ENCODE measurements at places on chromosomes 16 and 17.

- no peak for DNase-seq
Measured at GRCh38 chr17:42618442-42619150, 9.1 kb downstream of the TUBG1 start.

- no peak for DNase-seq
Measured at GRCh38 chr16:57795431-57795878, 6.8 kb downstream of the KIFC3 start.

- DNase-seq, result no peak
Measured at GRCh38 chr17:77120868-77121267, 19.9 kb upstream of the SEC14L1 start.

DNA sequence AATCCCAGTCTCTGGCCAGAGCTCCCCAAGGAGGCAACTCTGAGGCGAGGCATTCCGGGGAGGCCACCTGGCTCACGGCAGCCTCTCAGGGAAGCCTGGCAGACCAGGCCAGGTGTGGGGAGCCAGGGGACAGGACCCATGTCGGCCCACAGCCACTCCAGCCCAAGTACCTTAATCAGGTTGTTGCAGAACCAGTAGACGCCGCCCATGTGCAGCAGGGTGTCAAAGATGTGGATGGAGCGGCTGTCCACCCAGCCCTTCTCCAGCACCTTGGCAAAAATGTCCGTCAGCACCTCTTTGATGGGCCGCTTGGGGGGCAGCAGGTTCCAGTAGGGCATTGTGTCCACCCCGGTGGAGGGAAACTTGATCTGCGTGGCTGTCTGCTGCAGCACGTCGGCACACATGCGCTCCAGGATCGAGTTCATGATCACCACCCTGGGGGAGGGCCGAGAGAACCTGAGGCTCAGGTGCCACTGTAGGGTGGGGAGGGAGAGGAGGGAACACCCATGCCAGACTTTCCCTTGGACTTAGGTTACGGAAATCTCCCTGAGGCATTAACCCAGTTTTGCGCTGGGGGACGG, 7.8 kb downstream of the CSF3 start:
- no peak for DNase-seq

DNA sequence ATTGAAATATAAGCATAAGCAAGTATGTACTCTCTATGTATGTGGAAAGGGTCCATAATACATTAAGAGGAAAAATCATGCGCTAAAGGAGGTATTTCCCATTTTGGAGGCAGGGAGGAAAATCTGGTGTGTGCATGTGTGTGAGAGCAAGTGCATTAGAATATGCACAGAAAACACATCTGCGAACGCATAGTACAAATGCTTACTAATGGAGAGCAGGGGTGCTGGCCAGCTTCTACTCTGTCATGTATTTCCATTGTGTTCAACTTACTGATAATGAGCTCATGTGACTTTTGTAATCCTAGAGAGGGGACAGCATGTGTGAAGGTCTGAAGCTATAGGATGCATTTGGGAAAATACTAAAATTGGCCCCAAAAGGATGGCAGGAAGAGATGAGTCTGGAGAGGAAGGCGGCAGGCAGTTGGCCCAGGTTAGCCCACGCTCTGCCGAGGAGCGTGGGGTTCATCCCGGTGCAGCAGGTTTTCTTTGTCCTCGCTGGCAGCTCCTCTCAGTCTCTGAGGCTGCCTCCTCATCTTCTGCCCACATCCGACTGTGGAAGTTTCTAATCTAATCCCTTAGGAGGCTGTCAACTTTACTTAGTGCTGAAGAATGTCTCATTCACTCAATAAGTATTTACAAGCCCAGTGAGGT, 17.8 kb upstream of the KSR1 start:
- DNase-seq, result no peak

DNA sequence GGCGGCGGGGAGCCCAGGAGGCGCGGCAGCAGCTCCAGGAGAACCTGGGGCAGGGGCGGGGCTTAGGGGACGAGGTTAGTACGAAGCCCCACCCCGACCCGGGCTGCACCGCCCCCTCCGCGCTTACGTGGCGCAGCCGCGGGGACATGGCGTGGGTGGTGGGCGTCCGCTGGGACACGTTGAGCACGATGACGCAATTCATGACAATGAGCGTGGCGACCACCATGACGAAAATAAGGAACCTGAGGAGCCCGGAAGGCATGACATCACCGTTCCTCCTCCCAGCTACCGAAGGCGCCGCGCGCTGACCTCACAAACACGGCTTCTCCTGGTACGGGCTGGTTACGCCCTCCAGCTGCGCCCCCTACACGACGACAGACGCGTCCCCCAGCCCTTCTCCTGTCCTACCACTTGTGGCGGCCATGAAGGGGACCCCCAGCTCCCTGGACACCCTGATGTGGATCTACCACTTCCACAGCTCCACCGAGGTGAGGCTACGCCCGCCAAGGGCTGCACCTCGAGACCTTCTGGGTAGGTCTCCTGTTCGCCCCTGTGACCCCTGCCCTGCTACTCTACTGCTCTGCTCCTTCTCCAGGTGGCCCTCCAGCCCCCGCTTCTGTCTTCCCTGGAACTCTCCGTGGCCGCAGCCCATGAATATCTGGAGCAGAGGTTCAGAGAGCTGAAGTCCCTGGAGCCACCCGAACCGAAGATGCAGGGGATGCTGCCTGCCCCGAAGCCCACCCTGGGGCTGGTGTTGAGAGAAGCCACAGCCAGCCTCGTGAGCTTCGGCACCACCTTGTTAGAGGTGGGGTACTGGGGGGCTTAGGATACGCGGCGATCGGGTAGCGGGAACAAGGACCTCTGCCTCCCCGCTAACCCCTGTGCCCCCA, at the start of gene C17orf107:
Gene C17orf107, plus strand, starts transcription at position 196 of the 890 bp plus-strand sequence. Its CDS starts 227 bp downstream, at position 423.
- DNase-seq, result no peak

- DNase-seq, result no peak
Measured at GRCh38 chr17:80937462-80938381, 53.9 kb upstream of the CHMP6 start.

DNA sequence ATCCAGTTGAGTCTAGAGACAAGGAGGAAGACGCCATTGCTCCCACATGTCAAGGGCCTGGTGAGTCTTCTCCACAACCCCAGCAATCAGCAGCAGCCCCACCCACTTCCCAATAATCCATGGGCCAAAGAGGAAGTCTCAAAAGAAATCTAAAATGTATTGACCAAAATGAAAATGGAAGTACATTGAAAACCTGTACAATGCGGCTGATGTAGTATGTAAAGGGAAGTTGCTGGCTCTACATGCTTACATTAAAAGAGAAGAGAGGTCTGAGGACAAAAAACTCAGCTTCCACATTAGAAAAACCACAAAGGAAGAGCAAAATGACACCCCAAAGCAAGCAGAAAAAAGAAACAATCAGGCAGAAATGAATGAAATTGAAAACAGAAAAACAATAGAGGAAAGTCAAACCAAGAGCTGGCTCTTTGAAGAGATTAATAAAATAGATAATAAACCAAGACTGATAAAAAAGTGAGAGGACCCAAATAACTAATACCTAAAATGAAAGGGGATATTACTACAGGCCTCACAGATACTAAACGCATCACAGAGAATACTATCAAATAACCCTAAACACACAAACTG, 100.6 kb upstream of the METRNL start:
- no peak for DNase-seq

DNA sequence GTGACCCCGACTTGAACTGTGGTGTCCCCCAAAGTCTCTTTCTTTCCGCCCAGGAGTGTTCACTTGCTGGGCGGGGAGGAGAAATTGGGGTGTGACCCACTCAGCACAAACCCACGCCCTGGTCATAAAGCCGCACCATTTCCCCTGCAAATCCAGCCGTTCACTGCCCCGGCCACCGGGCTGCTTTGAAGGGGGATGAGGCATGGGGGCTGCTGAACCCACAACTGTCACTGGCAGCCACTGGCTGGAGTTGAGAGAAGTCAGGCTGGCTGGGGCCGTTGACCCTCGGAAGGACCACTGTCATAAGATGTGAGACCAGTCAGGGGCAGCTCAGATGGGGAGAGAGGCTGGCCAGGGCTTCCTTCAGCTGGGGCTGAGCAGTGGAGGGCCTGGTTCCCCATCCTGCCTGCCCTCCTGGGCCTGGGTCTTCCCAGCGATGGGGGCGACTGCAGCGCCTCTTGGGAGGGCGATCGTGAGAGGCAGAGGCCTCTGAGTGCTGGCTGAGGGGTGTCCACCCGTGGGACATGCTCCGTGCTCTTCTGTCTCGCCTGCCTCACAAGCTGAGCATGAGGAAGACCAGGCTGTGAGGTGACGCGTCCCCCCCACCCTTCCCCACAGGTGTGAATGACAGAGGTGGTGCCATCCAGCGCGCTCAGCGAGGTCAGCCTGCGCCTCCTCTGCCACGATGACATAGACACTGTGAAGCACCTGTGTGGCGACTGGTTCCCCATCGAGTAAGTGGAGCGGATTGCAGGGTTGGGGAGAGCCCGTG, 19.5 kb downstream of the C16orf90 start:
- DNase-seq, result no peak

- no peak for DNase-seq
Measured at GRCh38 chr16:84478172-84478947, 26.1 kb downstream of the MEAK7 start.

DNA sequence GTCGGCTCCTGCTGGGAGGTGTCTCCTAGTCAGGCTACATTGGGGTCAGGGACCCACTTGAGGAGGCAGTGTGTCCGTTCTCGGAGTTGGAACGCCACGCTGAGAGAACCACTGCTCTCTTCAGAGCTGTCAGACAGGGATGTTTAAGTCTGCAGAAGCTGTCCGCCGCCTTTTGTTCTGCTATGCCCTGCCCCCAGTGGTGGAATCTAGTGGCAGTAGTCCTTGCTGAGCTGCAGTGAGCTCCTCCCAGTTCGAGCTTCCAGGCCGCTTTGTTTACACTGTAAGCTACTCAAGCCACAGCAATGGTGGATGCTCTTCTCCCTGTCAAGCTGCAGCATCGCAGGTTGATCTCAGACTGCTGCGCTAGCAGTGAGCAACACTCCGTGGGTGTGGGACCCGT, 36.0 kb downstream of the ITFG1 start:
- no peak for DNase-seq

DNA sequence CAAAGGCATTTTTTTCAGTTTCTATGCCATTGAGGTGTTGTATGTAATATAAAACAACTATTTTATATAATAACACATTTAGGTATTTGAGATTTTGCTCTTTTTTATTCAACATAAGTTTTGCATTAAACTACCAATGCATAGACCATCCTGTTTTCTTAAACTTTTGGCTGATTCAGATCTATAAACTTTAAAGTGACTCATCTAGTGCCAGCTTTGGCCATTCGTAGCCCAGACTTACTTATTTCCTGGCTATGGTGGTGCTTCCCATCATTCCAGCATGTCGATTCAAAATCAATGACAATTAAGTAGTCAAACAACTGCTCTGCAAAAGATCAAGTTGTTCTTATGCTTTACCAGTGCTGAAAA, 3.1 kb downstream of the ERI2 start:
- DNase-seq, result no peak

DNA sequence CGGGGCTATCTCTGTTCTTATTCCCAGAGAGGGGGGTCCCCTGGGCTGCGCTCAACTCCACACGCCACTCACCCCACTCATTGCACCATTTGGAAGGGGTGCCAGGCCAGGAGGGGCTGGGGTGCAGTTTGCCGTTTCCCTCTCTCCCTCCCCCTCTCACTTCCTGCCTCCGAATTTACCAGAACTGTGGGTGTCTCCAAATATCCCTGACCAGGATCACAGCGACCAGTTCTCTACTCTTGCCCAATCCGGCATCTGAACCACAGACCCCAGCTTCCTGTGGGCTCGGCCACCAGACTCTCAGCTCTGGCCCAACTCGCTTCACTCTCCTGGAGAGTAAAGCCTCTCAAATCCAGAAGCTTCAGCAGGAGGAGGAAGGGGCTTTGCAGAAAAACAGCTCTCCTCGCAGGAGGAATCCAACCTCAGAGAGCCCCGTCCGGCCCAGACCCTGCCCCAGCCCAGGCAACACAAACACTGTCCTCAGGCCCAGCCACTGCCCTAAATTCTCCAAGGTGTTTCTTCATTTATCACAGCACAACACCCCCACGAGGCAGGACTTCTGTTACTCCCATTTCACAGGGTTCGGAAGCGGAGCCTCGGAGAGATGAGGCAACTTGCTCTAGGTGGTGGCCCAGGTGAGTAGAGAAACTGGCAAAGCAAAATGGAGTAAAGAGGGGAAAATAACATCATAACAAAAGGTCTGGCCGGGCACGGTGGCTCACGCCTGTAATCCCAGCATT, 423 bp upstream of the ASGR2 start:
- DNase-seq, result no peak

- DNase-seq, result no peak
Measured at GRCh38 chr16:72921106-72921505, 126.8 kb downstream of the ZFHX3 start.

DNA sequence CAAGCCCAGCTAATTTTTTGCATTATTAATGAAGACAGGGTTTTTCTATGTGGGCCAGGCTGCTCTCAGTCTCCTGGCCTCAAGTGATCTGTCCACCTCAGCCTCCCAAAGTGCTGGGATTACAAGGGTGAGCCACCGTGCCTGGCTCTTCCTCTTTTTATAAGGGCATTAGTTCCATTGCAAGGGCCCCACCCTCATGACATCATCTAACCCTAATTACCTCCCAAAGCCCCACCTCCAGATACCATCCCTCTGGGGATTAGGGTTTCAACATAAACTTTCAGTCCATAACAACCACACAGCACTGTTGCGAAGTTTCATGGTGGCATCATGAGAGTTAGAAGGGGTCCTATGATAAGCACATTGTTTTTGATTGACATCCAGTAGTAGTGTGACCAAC, 277.7 kb downstream of the GRIN2A start:
- no peak for DNase-seq

GRCh38 chr16:85078226-85078625, 34.0 kb downstream of the CIBAR2 start:
- DNase-seq, result no peak

GRCh38 chr16:49092704-49093103, 188.9 kb downstream of the CBLN1 start:
- no peak for DNase-seq

- DNase-seq, result no peak
Measured at GRCh38 chr16:12254566-12254965, 278.0 kb downstream of the SNX29 start.

DNA sequence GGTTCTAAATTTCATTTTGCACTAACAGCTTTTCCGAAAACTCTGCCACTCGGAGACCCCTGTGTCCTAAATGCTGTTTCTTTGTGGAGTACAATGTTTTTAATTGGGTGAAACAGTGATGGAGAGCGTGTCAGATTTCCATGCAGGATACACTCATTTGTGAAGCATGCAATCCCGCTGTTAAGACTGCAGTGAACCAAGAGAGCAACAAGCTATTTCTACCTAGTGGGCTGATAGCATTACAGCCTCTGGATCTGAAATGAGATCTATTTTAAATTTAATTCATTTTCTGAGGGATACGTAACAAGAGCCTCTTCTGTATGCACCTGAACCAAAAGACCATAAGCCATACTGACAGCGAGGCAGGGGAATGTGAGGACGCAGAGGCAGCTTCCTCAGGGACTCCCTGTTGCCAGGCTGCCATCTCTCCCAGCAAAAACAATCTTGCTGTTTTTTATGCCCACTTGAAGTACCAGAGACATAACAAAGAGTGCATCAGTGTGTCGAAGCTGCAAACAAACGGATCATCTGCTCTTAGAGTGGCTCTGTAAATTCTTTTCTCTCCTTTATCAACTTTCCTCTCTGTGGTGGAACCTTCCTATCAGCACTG, 199.9 kb upstream of the COX10 start:
- DNase-seq, result no peak

Data from NCI-H1048 (cell line).